Heart left ventricle (tissue), 16 donors: ENCODE measurements at places on chromosomes 13 and 19. TPM values are rescaled to one million over a fixed set of nuclear protein-coding genes. Genes with fewer than 3 reads are reported as not detected.

DNA sequence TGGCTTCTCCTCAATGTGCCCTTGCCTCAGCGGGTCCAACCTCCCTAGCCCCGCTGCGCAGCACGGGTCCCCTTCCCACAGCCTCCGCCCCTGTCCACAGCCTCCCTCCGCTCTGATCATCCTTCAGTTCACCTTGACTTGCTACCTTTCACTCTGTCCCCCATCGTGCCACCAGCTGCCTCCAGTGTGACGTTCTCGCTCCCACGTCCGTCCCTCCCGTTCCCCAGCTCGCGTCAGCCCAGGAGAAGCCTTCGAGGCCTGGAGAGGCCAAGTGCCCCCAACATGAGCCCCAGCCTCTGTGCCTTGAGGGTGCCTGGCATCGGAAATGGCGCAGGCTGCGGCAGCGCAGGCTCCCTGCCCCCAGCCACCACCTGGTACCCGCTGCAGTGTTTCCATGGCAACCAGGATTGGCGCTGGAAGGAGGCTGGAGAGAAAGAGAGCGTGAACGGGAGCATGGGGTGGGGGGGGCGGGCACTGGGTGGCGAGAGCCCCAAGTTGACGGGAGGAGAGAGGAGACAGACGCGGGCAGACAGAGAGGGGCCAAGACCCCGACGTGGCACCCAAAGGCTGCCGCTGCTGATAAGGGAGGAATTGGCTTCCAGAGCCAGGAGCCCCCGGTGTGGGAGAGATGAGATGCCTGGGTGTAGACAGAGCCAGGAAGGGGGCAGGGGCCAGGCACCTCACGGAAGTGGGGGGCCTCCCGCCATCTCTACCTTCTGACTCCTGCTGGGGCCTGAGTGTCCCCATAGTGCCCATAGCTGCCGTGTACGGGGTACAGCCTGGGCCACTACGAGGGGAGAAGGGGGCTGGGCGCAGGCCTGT, 844 bp upstream of the ASPDH start:
- DNase-seq = no peak

LAIR2 gene
- total RNA-seq = not detected

- no peak for DNase-seq
Measured at GRCh38 chr13:21567714-21568113, 36.3 kb downstream of the MICU2 start.

DNA sequence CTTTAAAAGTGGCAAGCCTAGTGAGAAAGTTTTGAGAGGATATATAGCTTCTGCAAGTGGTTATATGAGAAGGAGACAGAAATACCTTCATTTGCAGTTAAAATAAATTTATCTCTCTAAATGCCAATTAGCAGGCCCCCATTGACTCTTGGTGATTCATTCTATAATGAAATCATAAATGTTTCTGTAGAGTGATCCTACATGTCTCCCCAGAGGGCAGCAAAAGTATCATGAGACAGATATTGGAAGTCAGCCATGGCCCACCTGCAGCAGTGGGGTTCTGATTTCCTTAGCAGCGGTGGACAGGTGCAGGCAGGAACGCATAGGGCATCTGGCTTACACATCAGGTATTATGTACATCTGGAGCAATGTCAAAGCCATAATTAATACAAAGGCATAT, 385.4 kb upstream of the SLC10A2 start:
- DNase-seq = no peak

- DNase-seq = no peak
Measured at GRCh38 chr19:52542984-52543664, 15.7 kb downstream of the ZNF808 start.

ATP4B gene
- total RNA-seq = not detected

DNA sequence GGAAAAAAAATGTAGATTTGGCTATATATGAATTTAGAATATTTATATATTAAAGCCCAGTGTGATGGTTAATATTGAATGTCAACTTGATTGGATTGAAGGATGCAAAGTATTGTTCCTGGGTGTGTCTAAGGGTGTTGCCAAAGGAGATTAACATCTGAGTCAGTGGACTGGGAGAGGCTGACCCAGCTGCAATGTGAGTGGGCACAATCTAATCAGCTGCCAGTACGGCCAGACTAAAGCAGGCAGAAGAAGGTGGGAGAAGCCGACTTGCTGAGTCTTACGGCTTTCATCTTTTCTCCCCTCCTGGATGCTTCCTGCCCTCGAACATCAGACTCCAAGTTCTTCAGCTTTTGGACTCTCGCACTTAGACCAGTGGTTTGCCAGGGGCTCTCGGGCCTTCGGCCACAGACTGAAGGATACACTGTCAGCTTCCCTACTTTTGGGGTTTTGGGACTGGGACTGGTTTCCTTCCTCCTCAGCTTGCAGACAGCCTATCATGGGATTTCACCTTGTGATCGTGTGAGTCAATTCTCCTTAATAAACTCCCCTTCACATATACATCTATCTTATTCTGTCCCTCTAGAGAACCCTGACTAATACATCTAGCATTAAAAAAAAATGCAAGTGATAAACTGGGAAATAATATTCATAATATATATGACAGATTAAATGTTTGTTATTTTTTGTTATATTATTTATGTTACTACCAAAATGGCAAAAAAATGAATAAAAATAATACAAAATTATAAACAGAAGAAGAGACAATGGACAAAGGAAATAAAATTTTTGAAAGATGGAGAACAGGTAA, 122.4 kb downstream of the DLEU7 start:
- no peak for DNase-seq

FCER2 gene
- total RNA-seq = not detected

PLVAP gene
- 30.7 TPM for total RNA-seq

DNA sequence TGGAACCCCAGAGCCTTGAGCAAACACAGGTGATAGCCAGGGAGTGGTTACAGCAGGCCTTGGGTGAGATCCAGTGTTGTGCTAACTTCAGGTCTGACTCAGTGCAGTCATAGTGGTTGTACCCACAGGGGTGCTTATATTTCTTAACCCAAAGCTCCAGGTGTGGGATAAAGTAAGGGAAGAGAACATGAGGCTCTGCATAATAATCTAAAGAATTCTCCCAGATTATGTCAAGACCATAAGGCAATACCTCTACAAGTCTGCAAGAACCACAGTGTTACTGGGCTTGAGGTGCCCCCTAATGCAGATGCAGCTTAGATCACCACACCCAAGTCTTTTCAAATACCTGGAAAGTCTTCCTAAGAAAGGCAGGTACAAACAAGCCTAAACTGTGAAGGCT, 485.4 kb downstream of the RFC3 start:
- DNase-seq = no peak

CHAF1A gene
- 3.0 TPM for total RNA-seq

DNA sequence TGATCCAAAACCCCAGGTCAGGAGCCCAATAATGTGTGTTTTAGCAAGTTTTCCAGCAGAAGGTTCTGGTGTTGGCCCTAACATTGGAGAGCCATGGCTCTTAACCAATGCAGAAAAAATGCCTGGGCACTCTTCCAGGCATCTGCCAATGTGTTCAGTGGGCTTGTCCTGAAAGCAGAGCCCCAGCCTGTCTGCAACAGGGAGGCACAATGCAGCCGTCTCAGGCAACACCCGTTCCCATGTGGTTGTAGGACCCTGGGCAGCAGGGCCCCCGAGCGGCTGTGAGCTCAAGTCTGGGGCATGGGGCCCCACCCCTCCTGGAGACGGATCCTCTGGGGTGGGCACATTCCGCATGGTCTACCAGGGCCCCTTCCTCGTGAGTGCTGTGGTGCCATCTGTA, 58.1 kb upstream of the SIAH3 start:
- no peak for DNase-seq

SEMA6B gene
- 9.1 TPM for total RNA-seq

DNA sequence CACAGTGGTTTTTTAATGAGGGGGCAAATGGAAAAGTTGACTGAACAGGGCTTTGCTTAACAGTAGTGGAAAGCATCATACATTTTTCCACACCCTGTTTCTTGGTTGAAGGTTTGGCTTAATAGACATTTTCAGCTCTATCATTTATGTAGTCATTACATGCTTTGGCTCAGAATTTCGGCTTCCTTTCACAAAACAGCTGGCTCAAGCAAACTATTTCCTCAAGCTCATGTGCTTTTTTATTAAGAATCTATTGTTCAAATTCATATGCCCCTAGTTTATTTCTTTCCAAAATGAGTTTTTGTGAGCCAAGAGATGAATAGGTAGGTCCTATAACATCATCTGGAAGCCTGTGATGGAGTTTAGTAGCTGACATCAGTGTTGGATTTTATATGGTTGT, 113.8 kb downstream of the SLITRK6 start:
- no peak for DNase-seq

- no peak for DNase-seq
Measured at GRCh38 chr19:42150911-42151361, 18.7 kb upstream of the POU2F2 start.
